ENCODE measurements at places on chromosomes 2 and 18. TPM values are rescaled to one million over a fixed set of nuclear protein-coding genes. Genes with fewer than 3 reads are reported as not detected.

PROM2 gene
- 0.44 TPM for total RNA-seq

DNA sequence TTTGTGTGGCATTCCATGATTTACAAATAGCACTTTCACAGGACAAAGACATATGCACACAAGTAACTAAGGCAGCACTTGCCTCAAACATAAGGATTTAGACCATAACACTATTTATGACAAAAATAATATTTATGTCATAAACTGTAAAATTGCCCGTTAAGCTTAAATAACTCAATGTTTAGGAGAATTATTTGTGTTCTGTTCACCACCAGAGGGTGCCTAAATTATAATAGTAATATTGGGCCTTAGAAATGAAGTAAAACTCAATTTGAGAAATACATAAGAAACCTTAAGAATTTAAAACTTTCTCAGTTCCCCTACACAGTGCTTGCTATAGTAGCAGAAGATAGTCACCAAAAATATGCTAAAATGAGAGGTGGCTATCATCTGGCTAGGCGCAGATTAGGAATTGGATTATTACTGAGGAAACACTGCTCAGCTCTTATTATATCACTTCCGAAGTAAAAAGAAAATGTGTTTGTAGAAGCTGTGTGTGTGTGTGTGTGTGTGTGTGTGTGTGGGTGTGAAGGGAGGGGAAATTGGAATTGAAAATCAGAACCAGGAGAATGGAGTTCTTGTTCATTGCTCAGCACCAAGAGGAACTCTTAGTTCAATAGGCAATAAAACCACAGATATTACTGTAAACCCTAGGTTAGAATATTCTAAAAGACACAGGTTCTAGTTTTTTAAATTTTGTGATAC lies 4.9 kb upstream of the CHN1 start:
- peaks cover 18% of the 10 kb centered on the region for H3K27me3 ChIP-seq
- no peak overlapping the region for H3K27ac ChIP-seq
- DNase-seq: no peak
- no peaks in the 10 kb centered on the region for H3K4me1 ChIP-seq
- H3K36me3 ChIP-seq: no peaks in the 10 kb centered on the region
- H3K4me3 ChIP-seq: no peak overlapping the region

DNA sequence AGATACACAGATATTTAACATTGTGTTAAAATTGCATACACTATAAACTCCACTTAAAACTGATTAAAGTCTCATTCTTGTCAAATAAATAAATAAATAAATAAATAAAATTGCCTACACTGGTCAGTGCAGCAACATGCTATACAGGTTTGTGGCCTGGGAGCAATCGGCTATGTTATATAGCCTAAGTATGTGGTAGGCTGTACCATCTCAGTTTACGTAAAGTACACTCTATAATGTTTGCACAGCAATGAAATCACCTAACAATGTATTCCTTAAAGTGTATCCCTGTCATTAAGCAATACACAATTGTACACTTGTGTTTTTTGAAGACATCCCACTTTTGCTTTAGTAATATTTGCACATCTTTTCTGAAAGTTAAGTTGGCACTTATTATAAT lies 337.7 kb upstream of the SETBP1 start:
- H3K27me3 ChIP-seq: no peaks in the 10 kb centered on the region
- no peak overlapping the region for H3K4me3 ChIP-seq
- no peaks in the 10 kb centered on the region for H3K36me3 ChIP-seq
- H3K27ac ChIP-seq: no peak overlapping the region

DNA sequence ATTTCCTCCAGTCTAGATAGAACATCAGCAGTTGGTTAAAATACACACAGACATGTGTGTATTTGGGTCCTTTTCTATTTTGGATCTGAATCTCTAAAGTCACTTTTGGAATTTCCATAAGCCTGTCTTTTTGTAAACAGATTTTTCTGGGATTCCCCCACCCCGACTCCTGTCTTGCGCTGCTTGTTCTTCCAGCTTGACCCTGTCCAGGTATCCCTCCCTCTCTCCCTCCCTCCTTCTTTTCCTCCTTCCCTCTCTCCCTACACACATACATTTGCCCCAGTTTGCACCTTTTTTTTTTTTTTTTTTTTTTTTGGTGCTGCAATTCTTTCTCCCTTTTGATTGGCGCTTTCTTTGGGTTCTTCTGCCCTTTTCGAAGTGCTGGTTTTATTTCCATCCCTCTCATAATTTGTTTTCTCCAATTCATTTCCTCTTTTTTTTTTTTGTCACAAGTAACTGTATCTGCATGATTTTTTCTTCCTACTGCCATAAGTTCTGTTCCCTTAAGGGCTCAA lies 114.8 kb upstream of the SERTAD2 start:
- H3K4me3 ChIP-seq: peak overlapping the region; percentile 71
- DNase-seq: no peak

- H3K36me3 ChIP-seq: no peaks in the 10 kb centered on the region
- H3K27me3 ChIP-seq: no peaks in the 10 kb centered on the region
- DNase-seq: no peak
These were observed 11.6 kb downstream of the NOSTRIN start for GRCh38 chr2:168814046-168814445.

DNA sequence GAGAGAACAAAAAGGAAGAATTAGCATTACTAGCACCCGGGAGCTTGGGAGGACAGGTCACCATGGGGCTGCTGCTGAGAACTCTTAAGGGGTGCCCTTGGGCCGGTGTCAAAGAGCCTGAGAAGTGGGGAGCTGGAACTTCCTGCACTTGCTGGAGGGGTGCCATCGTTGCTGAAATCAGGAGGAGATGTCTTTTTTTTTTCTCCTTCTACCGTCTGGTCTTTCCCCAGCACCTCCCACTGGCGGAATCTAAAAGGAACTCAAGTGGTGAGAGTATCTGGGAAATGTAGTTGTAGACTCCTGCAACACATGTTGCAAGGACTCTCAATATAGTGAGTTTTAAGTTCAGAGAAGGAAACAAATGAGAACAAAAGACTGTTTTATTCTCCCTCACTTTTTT lies 6.1 kb upstream of the AMMECR1L start:
- H3K36me3 ChIP-seq: no peaks in the 10 kb centered on the region
- peaks cover 11% of the 10 kb centered on the region for H3K4me1 ChIP-seq
- H3K4me3 ChIP-seq: no peak overlapping the region
- H3K27me3 ChIP-seq: no peaks in the 10 kb centered on the region
- no peak overlapping the region for H3K27ac ChIP-seq

DNA sequence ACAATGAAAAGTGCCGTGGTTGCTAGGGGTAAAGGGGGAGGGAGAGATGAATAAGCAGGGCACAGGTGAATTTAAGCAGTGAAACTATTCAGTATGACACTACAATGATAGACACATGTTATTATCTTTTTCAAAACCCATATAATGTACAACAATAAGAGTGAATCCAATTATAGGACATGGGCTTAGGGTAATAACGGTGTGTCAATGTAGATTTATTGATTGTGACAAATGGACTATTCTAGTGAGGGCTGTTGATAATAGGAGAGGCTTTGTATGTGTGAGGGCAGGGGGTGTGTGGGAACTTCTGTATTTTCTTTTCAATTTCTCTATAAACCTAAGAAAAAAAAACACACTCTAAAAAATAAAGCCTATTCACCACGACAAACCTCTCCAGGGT lies 223.8 kb downstream of the RIT2 start:
- no peak for DNase-seq
- H3K36me3 ChIP-seq: no peaks in the 10 kb centered on the region
- H3K4me1 ChIP-seq: no peaks in the 10 kb centered on the region
- H3K4me3 ChIP-seq: no peak overlapping the region

DNA sequence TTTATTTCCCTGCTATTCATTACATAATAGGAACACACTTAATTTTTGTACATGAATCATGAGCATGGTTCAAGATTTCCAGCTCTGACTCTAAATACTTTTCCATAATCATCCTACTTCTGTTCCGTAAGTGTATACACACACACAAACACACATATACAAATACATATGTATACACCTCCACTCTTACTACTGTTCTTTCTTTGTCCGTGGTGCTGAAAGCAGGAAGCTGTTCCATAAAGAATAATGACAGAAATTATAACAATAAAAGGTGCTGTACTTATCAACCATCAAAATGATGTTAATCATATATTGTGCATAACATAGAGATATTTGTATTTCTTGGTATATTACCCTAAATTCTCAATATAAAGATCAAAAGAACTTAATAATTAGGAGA lies 776.9 kb downstream of the DPP10 start:
- H3K27ac ChIP-seq: no peak overlapping the region
- no peak overlapping the region for H3K4me3 ChIP-seq
- DNase-seq: no peak
- H3K36me3 ChIP-seq: no peaks in the 10 kb centered on the region
- no peaks in the 10 kb centered on the region for H3K27me3 ChIP-seq

DNA sequence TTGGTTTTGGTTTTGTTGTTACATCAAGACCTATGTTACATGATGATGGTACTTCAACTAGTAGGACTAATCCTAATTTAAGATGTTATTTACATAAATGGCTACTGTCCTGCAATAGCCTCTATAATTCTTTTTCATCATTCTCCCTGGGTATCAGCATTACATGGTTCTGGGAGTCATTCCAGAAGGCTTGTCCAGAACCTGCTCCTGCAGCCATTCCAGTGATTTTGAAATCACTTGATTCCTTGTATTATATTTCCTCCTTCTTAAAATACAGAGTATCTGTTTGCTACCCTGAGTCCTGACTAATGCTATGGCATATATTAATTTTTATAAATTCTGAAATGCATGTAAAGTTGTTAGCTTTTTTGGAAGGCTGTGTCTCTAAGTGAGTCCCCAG lies 400.5 kb upstream of the MEIS1 start:
- H3K27ac ChIP-seq: no peak overlapping the region
- H3K36me3 ChIP-seq: no peaks in the 10 kb centered on the region
- no peaks in the 10 kb centered on the region for H3K4me1 ChIP-seq
- no peak overlapping the region for H3K4me3 ChIP-seq
- no peaks in the 10 kb centered on the region for H3K27me3 ChIP-seq
- DNase-seq: no peak

Measured in activated CD4-positive, alpha-beta T cell treated with anti-CD3 and anti-CD28 coated beads for 36 hours (primary cell).